CD4-positive, alpha-beta T cell treated with Interleukin-21 for 1 hour (primary cell): ENCODE measurements at places on chromosomes 7 and 10.
A peak's percentile ranks its signal among the peaks of the same experiment; 100 is the strongest.

DNA sequence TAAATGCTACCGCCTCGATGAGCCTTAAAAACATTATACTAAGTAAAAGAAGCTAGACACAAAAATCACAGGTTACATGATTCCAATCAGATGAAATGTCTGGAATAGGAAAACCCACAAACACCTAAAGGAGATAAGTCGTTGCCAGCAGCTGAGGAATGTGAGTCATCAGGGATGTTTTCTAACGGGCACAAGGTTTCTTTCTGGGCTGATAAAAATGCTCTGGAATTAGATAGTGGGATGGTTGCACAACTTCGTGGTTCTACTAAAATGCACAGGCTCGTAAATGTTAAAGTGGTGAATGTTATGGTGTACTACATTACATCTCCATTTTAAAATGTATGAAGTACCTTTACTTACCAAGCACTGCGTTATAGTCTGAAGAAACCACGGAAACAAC lies 9.7 kb downstream of the ABLIM1 start:
- DNase-seq: no peak

DNA sequence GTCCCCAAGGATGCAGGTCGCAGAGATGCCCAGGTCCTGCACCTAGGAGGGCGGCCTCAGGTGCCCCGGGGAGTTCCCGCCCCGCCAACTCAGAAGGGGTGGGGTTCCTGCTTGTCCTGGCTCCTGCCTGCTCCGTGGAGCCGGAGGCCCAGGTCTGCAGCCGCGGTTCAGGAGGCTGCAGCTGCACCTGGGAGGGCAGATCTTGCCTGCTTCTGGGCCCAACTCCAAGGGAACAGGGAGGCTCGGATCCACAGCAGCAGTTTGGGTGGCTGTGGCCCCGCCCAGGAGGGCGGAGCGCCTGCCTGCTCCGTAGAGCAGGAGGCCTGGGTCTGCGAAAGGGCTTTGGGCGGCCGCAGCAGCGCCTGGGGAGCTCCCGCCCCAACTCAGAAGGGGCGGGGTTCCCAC lies 108.2 kb upstream of the EGR2 start:
- DNase-seq: no peak

DNA sequence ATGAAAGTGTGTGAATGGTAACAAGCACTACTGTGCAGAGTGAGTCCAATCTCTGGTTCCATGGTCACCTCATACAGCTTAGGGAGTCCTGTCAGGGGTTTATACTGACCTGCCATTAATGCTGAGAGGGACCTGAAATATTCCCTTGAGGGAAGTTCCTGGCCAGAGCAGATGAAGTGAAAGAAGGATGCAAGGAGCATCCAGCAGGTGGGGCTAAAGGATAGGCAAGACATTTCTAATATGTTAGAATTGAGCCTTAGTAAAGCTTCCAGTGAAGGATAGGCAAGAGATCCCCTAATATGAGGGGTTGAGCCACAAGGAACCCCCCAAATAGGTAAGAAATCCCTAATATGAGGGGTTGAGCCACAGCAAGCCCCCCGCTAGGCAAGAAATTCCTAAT lies 25.5 kb upstream of the FAM221A start:
- no peak for DNase-seq

DNA sequence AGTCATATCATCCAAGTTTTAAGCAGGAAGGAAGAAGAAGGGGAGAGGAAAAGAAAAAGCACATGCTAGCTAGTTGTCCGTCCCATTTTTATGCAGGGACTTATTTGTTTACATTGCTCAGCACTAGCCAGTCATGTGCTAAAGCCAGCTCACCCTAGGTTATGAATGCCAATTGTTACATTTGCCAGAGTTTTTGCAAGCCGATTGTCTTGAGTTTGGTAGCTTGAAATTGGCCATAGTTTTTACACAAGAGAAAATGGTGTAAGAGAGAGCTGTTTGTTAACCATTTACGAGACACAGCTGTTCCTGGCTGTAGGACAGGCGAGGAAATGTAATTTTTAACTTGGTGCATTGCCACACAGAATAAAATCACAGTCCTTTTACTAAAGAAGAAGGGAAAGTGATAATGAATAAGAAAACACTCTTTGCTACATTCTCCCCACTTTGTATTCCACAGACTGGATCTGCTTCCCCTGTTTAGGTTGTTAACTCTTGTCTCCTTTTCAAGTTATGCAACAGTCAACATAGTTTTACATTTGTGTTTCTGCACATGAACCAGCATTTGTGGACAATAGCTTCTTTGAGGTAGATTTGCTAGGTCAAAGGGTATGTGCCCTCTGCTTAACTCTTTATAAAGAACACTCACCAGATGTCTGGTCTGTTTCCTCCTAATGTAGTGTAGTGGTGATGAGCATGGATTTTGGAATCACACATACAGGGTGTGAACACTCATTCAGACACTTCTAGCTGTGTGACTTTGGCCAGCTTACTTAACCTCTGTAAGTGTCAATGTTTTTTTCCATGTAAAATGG lies 357.2 kb downstream of the LRMDA start:
- DNase-seq: no peak

DNA sequence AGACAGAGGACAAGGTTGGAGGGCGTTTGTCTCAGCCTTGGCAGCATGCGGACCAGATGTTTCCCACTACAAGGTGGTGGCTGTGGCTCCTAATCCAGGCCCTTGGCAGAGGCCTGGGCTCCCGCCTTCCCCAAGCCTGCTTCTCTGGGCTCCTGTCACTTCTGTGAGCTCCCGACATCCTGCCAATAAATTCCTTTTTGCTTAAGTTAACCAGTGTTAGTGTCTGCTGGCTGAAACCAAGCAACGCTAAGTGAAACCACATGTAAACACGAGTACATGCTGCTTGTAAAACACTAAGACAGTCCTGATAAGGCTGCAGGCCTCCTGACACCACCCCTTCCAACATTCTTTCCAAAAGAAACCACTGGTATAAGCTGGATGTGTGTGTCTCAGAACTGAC lies 263.6 kb upstream of the ZMIZ1 start:
- DNase-seq: no peak

- no peak for DNase-seq
These were observed 108.8 kb downstream of the SH3PXD2A start for GRCh38 chr10:103746598-103746997.

- no peak for DNase-seq
These were observed 188.6 kb downstream of the AUTS2 start for GRCh38 chr7:69786730-69787395.

DNA sequence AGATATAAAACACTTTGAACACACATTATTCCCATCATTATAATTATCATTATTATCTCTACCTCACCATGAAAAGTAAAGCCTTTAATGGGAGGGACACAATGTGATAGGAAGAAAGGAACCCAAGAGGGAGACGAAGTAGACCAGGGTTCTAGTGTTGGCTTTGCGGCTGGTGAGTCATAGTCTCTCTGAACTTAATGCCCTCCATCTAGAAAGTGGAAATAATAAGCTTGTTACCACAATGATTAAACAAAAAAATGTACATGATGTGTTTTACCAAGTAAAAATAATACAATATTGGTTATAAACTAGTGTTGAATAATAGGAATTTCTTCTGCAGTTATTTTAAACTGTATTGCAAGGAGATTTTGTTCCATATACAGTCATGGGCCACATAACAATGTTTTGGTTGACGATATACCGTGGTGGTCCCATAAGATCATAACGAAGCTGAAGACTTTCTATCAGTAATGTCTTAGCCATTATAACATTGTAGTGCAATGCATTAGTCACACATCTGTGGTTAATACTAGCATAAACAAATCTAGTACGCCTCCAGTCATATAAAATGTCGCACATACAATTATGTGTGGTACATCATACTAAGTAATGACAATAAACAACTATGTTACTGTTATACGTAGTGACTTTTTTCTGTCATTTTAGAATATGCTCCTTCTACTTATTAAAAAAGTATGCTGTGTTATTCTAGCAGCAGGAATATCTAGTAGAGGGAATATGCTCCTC lies 450.6 kb upstream of the SORCS1 start:
- DNase-seq: no peak

DNA sequence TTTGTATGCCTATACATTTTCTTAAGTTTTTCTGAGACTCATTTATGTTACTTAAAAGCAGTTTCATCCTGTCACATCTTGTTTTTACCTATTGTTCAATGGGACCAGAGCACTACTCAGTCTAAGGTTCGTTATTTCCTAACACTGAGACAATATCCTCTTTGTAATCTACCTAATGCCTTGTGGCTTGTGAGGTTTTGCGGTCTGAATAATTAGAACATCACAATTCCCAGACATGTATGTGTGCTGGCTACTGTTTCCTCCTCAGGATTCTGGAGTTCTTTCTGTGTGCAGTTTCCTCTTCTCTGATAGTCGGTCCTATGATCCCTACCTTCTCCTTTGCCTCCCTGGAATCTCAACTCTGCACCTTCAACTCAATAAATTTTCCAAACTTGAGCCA lies 620.2 kb downstream of the ANKRD7 start:
- DNase-seq: no peak

GRCh38 chr10:100743626-100744135 lies 1.7 kb upstream of the PAX2 start:
- peak; percentile 47 for DNase-seq

DNA sequence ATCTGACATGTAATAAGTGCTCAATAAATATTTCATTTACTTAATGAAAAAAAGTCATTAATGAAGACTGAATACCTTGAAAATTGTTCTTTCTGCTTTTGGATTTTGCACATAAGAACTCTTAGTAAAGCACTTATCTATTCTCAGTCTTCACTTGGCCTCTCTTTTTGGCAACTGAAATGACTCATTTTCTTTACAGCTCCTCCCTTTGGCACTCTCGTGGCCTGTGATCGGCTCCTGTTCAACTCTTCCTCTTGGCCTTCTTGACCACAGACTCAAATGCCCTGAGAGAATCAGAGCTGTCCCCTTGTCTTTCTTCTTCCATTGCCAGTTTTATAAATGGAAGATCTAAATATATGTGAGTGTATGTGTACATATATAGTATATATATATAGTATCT lies 54.2 kb downstream of the FOXP2 start:
- DNase-seq: no peak

DNA sequence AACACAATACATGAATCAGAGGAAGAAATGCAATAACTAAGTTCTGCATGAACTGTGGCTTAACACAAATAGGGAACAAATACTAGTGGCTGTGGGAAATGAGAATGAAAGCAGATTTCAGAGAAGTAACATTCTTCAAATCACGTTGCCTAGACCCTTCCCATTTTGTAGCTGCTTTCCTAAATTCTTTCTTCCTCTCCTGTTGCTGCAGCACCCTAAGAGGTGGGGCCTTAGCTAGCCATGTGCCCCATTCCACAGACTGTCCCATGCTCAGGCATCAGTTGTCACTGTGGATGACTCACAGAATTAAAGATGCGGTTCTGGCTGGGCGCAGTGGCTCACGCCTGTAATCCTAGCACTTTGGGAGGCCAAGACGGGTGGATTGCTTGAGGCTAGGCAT lies 704.7 kb upstream of the C7orf33 start:
- DNase-seq: no peak

DNA sequence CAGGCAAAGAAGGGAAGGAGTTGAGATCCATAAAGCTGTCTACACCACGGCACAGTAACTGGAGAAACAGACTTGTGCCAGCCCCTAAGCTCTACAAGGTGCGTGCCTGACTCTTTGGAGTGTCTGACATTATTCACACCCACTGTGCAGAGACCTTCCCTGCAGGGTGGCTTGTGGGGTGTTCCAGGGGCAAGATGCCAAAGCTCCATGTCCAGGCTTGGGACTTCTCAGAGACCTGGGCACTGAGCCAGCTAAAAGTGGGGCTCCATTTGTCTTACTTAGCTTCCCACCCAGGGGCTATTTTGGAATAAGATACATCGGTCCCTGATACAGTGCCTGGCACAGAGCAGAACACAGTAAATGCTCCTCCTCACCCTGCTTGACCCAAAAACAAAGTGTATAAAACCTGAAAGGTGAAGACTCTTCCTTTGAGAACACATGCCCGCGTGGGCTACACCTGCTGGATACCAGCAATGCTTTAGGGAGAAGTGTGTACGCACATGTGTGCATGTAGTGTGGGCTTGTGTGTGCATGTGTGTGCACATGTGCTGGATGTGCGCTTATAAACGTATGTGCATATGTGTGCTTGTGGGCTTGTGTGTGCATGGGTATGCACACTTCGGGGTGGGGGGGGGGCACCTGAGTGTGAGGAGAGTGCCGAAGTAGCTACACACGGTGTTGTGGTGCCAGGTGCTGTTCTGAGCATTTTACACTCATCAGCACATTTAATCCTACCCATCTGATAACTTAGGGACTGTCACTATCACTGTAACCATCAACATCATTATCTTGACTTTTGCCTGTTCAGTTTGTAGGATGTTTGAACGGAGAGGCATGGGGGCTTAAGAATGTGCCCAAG lies 143.0 kb downstream of the ARHGAP22 start:
- DNase-seq: no peak

DNA sequence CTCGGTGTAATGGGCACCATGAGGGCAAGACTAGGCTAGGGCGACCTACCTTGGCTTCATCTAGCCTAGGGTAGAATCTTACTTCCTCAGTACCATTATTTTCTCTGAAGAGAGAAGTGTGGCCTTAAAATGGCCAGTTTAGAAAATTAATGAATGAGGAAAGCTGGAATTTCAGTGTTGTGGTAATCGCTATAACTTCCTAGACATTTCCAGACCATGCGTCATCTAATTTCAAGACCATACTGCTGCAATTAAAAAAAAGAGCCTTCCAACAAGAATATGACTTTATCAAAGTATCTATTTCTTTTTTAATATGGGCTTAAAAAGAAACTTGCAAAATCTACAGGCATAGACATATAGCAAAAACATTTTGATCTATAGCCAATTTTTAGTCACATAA lies 68.5 kb downstream of the CPVL start:
- DNase-seq: no peak

GRCh38 chr10:11610166-11610825 lies 1.2 kb downstream of the USP6NL start:
- DNase-seq: no peak

DNA sequence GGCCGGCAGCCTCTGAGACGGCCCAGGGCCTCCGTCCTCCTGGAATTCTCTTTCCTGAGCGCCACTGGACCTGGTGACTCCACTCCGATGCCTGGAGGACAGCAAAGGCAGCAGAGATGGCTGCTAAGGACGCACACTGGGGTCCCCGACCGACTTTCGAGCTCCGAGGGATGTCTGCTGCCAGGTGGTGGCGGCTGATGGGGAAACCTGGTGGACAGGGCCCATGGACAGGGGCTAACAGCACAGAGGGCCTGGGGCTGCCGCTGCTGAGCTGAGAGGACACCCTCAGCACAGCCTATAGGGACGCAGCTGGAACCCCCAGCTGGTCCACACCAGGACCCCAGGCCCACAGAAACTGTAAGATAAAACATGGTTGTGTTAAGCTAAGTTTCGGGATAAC lies 366.3 kb downstream of the DNAJB6 start:
- DNase-seq: no peak

DNA sequence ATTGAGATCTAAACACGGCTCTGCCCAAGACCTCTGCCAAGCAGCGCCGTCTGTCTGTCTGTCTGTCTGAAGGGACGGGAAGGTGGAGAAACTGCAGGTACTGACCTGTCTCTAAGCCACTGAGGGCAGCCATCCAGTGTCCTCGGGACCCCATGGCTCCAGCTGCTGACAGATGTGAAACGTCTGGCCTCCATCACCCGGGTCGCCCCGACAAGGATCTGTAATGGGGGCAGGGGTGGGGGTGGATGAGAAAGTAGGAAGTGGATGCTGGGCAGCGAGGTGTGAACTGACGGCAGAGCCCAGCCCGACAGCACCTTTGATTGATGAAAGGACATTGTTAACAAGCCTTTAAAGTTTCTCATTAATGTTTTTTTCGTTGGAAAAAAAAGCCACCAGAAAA lies 193.1 kb downstream of the EBF3 start:
- no peak for DNase-seq

GRCh38 chr10:4373612-4374011 lies 452.4 kb upstream of the AKR1E2 start:
- DNase-seq: no peak

GRCh38 chr7:2820508-2820934 lies 23.6 kb downstream of the GNA12 start:
- no peak for DNase-seq
